HEK293T (cell line): ENCODE measurements at places on chromosomes 16 and 17.

DNA sequence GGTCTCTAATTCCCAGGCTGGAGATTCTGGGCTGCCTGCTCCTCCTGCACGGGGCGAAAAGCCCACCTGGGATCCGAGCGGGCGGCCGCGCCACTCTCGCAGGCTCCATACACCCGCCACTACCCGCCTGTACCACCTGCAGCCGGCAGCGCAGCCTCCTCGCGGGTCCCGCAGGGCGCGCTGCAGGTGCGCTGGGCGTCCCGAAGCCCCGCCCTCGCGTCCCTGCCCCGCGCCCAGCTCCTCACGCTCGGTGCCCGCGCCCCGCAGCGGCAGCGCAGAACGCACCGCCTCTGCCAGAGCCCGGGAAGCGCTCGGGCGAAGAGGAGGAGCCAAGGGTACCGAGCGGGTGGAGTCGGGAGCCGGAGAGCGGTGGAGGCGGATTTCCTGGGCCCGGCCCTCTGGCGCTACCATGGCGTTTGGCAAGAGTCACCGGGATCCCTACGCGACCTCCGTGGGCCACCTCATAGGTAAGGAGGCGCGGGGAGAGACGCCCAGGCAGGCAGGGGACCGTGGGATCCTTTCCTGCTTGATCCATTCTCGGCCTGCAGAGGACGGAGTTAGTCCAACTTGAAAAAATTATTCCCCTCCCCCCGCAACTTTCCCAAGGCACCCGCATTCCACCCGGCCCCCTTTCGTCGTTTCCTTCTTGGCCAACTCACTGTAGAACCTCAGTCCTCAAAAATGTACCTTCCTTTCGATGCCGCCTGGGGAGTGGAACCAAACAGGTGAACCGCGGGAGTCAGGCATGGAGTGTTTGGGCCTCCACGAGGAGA is at the start of gene TOM1L1:
TSS of gene TOM1L1 (plus strand) at position 396 of the 773 bp plus-strand sequence. CDS start at position 410, 14 bp downstream.
- peak; percentile 78 for DNase-seq

- DNase-seq, result no peak
Measured at GRCh38 chr17:17186551-17187505, 19.3 kb downstream of the PLD6 start.

- DNase-seq, result no peak
Measured at GRCh38 chr16:17491140-17491662, 20.4 kb upstream of the XYLT1 start.

GRCh38 chr16:46689365-46690280 is at the start of gene ORC6:
Gene ORC6 (plus strand): TSS chr16:46689659. CDS start chr16:46689706, 47 bp downstream.
- peak; percentile 94 for DNase-seq

DNA sequence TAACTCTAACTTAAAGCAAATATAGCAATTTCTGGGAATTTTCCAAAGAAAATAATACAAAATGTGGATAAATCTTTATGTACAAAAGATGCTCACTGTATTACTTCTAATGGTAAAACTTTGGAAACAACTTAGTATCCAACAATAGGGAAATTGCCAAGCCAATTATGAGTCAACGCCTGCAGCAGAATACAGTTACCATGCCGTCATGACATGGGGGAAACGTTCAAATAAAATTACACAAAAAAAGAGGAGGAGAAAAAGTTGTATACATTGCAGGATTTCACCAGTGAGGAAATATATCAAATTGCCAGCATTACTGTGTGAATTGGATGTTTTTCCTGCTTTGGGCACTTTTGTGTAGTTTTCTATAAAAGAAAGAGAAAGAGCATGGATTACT is 469.6 kb downstream of the SOX9 start:
- DNase-seq, result no peak

DNA sequence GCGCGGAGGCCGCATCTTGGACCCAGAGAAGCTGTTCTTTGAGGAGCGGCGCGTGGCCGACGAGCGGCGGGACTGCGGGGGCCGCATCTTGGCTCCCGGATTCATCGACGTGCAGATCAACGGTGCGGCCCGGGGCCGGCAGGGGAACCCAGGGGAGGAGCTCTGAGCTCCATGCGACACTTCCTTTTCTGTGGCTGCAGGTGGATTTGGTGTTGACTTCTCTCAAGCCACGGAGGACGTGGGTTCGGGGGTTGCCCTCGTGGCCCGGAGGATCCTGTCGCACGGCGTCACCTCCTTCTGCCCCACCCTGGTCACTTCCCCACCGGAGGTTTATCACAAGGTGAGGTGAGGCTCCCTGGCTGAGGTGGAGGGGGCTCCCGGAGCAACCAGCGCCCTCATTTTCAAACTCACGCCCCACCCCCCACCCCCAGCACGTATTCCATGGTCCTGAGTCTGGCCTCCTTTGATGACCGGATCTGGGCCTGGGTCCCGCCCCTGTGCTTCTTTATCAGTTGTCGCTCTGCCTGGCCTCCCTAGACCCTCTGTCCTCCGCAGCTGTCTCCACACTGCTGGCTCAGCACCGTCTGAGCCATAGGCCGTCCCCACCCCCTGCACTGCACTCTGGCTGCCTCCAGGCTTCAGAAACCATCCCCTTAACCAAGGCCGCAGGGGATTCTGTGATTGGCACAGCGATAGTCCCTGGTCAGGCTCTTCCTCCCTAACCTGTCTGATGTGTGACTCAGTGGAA is 787 bp downstream of the AMDHD2 start:
- DNase-seq, result no peak

DNA sequence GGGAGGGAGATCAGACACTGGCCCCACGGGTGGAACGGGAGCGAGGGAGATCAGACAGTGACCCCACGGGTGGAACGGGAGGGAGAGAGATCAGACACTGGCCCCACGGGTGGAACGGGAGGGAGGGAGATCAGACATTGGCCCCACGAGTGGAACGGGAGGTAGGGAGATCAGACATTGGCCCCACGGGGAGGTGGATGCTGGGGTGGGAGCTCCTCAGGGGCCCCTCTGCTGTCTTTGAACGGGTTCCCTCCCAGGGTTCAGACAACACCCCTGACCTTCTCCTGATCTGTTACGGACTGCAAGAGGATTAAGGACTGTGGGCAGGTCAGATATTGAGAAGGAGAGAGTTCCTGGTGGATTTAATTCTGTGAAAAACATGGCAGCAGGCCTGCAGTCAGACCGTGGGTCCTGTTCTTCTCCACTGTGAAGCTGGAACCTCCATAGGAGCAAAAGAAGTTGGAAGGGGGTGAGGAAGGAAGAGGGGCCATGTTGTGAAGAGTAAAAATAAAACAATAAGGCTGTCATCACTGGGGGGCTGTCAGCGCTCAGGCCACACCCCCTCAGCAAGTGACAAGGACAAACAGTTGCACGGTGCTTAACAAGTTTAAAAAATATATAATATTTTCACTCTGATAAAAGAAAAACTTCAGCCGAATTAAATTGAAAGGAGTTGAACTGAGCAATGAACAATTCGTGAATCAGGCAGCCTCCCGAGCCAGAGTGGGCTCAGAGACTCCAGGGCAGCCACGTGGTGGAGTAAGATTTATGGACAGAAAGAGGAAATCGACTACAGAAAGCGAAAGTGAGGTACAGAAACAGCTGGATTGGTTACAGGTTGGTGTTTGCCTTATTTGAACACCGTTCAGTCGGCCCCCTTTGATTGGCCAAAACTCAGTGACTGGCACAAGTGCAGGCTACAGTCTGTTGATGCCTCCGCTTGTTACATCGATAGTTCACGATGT is 348.7 kb upstream of the TNRC6C start:
- no peak for DNase-seq

- no peak for DNase-seq
Measured at GRCh38 chr17:43446773-43447172, 37.0 kb upstream of the DHX8 start.

DNA sequence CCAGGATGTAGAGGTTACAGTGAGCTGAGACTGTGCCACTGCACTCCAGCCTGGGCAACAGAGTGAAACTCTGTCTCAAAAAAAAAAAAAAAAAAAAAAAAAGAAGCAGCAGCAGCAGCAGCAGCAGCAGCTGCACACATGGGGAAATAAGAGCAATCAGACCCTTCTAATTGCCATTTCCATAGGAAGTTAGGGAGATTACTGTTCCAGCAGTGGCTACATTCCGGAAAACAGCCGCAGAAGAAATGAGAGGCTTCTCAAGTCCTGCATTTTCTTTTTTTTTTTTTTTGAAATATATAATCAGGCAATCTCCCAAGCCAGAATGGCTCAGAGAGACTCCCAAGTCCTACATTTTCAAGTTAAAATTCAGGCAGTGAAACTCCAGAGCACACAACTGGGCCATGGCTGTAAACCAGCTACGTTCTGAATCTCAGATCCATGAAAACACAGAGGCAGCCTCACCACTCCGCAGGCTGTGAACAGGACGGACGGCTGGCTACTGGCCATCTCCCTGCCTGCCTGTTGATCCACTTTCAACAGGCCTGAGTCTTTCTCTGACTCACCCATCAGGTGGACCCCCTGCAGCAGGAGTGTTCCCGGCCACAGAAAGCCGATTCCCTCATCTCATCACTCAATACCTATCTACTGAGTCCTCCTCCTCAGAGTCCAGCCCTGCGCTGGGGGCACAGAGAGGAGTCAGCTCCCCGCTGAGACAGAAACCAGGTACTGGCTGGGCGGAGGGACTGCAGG is 15.0 kb downstream of the TRPV1 start:
- DNase-seq, result no peak

GRCh38 chr16:27771201-27771910 is 221.4 kb downstream of the KATNIP start:
- DNase-seq, result no peak

GRCh38 chr17:7705269-7706255 is 560 bp downstream of the EFNB3 start:
- no peak for DNase-seq

DNA sequence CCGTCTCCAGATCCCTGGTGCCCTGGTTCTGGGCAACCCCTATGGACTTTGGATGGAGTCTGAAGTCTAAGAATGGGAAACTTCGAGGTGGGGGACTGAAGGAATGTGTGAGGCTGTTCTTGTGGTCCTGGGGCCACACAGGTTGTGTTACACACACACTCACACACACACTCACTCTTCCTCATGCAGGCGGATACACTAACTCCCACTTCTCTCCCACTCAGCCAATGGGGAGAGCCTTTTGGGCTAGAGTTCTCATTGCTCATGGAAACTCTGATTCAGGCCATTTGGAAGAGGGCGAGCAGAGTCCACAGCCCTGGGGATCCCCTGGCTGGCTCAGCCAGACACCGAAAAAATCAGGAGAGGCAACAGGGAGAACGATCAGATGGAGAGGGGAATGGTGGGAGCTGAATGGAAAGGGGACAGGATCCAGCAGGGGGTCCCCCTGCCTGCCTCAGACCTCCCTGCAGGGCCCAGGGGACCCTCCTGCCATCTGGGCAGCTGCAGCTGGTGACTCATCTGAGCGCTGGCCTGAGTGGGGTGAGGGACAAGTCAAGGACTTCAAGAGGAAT is 9.1 kb downstream of the IGFBP4 start:
- no peak for DNase-seq

DNA sequence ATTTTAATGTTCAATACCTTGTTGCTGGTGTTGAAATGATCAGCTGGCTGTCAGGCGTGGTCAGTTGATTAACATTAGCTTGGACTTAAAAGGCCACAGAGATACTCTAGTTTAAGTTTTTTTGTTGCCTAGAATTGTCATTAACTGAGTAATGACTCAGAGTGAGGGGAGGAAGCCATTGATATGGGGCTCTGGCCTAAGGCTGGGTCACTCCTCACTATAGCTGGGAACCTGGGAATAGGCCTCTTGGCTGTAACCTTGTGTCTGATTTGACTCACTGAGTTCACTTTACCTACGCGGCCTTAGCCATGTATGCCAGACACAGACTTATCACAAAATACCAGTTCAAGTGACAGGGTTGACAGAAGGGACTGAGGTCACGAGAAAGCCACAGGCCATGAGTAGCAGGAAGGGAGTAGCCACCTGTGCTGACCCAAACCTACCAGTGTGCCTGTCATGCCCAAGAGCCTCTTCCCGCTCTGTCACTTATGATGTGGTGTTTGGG is 37.9 kb upstream of the ADCY7 start:
- DNase-seq, result no peak

DNA sequence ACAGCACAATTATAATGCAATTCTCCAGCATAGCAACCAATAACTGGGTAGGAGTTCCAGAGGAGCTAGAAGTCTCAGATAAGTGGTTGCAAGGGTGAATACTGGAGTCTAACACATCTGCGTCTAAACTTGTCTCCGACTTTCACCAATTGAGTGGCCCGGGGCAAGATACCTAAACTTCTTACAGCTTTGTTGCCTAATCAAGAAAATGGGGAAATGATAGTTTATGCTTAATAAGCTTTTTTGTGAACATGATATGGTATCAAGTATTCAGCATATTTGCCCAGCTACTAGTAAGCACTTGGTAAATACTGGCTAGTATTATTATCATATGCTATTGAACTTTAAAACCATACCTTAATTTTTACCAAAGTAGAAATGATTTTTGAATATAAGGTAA is 183.5 kb downstream of the KCNJ2 start:
- no peak for DNase-seq

GRCh38 chr16:610513-611381 is 20.0 kb upstream of the WFIKKN1 start:
- DNase-seq, result peak; percentile 80

GRCh38 chr17:39939106-39939505 is 11.6 kb downstream of the LRRC3C start:
- DNase-seq, result no peak

GRCh38 chr17:77002103-77003045 is 134.2 kb downstream of the MGAT5B start:
- no peak for DNase-seq

GRCh38 chr16:57611181-57611580 is 17.2 kb upstream of the ADGRG1 start:
- DNase-seq, result no peak

GRCh38 chr17:38852771-38853291 is 690 bp downstream of the RPL23 start:
- no peak for DNase-seq

DNA sequence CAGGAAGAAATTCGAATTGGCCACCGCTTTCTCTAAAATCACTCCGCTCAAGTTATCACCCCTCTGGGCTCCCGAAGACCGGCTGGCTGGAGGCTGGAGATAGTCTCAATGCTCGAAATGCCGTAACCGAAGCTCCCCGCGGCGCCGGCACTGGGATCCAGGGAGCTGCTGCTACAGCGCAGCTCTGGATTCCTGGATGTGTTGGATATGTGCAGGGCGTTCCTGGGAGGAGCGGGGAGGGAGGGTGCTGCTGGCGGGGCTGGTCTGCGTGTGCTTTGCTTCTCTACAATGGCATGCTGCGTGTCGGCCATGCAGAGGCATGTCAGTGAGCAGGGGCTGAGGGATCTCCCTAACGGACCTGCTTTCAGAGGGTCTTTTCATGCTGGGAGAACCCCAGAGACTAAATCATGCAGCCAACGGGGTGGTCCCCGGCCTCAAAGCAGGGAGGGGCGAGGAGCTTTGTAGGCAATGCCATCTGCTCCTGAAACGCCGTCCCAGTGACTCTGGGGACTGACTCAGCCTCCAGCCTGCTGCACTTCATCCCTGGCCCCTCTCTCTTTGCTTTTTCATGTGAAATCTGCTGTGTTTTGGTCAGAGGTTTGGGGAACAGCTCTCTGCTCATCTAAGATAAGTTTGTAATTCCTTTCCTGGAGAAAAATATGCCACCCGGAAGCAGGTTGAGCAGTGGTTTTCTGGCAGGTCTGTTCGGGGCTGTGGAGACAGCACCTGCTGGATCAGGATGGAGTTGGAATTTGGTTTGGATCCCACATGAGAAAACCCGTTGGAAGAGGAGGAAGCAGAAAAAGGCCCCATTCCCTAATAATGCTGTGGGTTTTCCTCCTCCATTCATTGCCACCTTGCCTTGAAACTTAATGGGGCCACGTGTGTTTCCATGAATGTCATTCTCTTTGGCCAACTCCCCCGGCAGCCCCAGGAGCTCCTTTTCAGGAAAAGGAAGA is 311.4 kb downstream of the SEC14L1 start:
- no peak for DNase-seq
